ENCODE measurements at places on chromosomes 5 and 9.

- no peak for DNase-seq
These were observed 8.2 kb downstream of the TNIP1 start for GRCh38 chr5:151072630-151073025.

- no peak for DNase-seq
These were observed 45.5 kb upstream of the LARP1 start for GRCh38 chr5:154709368-154710305.

GRCh38 chr9:114039484-114039883 is 38.6 kb downstream of the AMBP start:
- no peak for DNase-seq

DNA sequence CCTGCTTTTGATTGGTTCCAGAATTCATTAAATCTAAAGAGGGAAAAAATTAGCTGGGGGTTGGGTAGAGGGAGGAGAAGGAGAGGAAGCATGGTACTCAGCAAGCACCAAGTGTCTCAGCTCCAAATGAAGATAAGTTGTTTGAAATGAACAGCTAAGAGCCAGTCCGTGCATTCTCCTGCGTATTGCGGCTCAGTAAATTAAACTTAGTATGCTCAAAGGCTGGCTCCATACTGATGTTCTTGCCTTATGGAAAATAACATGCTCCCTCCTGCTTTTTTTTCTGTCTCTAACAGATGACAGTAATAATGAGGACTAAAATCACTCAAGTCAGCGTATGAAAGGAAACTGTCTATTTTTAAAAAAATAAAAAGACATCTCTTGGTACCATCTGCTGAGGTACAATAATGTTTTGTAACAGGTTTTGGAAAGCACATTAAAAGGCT is 161.0 kb downstream of the SPATA31D1 start:
- DNase-seq: no peak

DNA sequence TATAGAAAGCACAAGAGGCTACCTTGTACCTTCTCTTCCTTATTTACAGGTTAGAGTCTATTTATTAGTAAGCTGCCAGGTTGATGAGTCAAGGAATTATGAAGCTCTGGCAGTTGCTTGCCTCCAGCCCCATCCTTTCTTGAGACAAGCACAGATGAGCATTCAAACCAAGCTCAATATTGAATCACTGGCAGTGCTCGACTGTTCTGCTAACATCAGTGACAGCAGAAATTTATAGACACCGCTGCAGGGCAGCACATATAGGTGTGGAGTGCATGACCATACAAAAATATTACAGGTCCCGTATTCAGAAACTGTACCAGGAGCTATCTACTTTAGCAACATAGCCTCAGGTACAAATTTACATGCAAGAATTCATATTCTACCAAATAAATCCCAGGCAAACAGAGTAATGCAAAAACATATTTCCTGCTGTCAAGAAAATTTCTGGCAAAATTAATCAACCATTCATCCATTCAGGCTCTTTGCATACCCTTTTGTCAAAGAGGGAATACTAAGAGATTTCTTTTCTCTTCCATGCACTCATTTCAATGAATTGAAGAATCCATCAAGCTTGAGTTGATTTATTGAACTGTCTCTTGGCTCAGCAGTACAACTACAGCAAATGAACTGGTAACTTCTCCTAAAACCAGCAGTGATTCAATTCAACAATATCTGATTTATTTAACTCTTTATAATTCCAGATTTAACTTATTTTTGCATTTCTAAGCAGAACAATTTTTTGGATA is 26.9 kb upstream of the PCA3 start:
- DNase-seq: no peak

GRCh38 chr5:107969847-107970246 is 299.1 kb upstream of the EFNA5 start:
- no peak for DNase-seq

All from AG09309 (cell line).